Activated naive CD4-positive, alpha-beta T cell treated with Interleukin-2 at 50 U/mL for 16 hours (primary cell): ENCODE measurements at places on chromosomes 3 and 15.

DNA sequence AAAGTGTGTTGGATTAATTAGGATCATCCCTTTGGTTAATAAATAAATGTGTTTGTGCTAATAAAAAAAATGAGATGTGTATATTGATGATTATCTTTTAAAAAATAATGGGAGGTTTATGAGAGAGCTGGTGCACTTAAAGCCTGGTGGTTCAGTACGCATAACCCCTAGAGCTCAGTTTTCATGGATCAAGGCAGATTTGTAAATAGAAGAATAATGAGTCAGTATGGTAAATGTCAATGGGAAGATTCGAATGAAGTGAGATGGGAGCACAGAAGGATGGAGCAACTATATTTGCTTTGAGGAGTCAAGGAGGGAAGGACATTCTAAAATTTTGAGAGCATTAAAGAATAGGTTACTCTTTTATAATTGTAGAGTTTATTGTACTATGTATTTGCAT is 35.4 kb downstream of the AKAP13 start:
- no peak for DNase-seq

GRCh38 chr15:48486228-48486627 is 155.0 kb downstream of the DUT start:
- no peak for DNase-seq

DNA sequence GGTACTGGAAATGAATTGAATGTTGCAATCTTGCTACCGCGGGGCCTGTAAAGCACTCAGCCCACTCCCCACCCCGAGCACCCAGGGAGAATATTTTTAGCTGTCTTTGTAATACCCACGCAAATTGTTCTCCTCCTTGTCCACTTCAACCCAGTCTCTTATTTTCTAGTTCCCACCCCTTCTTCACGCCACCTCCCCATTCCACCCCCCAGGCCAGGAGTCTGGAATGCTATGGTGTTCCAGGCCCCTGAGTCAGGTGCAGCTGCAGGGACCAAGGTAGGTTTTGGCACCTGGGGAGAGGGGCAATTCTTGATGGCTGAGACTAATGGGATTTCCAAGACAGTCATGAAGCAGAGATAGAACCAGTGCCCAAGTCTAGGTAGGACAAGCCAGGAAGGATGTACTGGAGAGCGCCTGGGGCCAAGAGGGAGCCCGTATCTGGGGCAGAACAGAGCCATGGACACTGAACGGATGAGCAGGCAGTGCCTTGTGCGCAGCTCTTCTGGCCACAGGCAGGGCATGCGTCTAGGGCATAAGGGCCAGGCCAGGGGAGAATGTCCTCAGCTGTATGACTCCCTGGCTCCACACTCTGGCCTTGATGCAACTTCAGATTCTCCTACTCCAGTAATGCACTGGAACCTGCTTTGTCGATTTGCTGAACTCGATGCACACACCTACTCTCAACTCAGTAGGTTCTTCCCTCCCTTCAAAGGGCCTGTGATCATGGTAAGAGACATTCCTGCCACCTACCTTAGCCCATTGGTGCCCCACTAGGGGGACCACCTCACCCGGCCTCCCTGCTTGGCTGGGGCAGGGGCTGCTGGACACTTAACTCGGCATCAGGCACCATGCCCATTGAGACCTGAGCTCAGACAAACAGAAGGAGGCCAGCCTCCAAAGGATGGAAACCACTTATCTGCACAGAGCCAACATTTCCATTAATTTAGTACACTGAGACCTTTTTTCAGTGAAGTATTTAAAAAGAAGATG is 34.6 kb upstream of the MAGEF1 start:
- no peak for DNase-seq

- no peak for DNase-seq
Measured at GRCh38 chr3:14699643-14700042, 24.7 kb downstream of the C3orf20 start.

- DNase-seq, result no peak
Measured at GRCh38 chr15:33191591-33191990, 2.9 kb downstream of the FMN1 start.

DNA sequence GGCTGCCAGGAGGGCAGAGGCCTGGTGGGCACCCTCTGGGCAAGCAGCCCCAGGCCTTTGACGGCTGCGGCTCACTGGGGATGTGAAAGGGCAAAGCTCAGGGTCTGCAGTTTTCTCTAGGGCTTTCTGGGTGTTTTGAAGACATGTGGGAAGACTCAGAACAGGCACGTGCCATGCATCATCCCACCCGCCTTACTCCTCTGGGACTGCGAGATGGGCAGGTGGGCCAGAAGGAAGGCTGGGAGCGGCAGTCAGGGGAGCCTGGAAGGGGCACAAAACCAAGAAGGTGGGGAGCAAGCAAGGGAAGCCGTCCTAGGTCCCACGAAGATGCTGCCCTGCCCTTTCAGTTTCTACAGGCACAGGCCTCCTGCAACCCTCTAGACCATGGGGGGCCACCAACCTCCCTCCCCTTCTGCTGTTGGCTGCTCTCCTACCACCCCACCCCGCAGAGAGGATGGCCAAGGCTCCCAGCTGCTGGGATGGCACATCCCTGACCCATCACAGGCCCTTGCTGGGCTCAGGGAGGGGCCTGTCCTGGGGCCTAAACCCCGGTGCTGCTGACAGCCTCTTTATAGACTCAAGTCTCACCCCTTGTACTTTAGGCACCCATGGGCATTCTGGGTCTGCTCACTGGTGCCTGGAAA is 71.8 kb upstream of the CTSH start:
- no peak for DNase-seq

- no peak for DNase-seq
Measured at GRCh38 chr3:54309601-54310000, 187.2 kb downstream of the CACNA2D3 start.

GRCh38 chr3:29430558-29430971 is 149.7 kb downstream of the RBMS3 start:
- no peak for DNase-seq

DNA sequence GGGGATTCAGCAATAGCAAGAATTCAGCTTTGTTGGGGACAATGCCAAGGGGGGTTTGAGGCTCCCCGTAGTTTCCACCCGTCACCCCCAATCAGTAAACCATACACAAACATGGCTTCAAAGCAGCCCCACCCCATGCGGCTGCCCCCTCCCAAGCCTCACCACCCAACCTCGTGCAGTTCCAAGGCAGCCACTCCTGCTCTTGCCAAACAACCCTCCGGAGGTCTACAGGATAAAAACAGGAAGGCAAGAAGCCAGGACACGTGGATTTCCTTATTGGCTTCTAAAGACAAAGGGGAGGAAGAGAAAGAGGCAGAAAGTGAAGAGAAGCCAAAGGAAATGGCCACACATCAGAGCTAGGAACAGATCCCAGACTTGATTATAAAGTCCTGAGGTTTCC is 121.1 kb downstream of the SHQ1 start:
- no peak for DNase-seq

- no peak for DNase-seq
Measured at GRCh38 chr3:31413515-31413914, 119.2 kb upstream of the STT3B start.

DNA sequence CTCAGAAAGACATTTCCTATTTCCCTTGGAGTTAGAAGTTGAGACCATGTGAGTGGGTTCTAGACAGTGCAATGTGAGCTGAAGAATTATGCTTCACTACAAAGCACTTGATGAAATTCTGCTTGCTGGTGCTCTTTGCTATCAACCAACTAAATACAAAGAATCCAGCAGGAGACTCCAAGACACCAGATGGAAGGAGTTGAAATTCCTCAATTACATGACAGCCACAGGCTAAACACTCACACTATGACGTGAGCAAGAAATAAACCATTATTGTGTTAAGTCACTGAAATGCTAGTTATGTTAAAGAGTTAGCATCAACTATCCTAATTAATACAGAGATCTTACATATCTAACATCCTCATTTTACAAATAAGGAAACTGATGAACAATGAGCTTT is 8.2 kb upstream of the MAP4 start:
- DNase-seq, result no peak

DNA sequence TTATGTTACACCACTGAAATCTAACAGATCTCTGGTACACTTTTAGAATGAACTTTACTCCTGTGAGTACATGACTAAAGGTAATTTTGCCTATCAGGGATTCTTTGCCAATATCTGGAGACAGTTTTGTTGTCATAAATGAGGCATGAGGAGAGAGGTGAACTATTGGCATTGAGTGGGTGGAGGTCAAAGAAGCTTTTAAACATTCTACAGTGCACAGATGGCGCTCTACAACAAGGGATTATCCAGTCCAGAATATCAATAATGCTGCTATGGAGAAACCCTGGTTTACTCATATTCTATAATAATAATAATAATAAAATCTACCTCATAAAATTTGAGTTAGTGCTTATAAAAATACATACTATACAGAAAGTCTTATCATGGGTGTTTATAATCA is 702.3 kb downstream of the SI start:
- no peak for DNase-seq

DNA sequence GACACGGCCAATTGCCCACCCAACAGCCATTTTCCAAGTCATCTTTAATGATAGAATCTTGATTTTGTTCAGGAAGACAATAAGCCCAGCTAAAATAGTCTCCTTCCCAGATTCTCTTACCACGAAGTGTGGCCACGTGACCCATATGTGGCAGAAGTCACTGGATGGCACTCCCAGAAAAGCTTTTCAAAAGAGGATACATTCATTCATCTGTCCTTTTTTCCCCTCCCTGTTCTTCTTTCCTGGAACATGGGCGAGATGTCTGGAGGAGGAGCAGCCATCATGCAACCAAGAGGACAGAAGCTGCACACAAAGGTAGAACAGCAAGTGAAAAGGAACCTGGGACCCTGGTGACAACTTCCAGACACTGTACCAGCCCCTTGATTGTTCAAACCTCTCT is 174.7 kb downstream of the UACA start:
- DNase-seq, result no peak

GRCh38 chr3:62558549-62559112 is 185.3 kb upstream of the FEZF2 start:
- DNase-seq, result no peak

DNA sequence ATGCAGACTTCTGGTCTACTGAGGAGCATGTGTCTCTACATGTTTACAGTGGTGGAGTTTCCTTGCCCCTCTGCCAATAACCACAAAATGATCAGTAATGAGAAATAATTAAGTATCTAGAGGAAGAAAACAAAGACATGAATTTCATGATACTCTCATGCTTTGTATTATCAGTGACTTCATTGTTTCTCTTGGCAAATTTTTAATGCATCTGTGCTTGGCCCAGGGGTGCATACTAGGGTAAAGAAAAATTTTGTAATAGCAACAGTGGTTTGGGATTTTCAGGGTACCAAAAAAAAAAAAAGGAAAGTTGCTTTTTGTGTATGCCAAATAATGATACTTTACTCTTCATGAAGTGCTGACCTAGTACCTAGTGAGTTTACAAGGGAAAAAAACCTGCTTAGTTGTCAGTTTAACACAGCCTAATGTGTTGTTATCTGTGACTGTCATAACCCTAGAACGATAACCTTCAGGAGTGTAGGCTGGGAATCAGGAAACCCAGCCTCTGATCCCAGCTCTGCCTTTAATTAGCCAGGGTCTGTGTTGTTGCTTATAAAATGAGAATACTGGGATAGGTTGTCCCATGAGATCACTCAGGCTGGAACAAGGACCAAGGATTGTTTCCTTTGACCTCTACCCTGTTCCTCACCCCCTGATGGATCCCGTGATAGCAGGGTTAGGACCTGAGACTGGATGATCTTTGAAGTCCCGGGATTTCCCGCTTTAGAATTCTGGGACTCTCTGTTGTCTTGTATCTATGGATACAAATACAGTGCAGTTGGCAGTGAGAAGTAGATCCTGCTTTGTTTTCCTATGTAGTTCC is 117.5 kb downstream of the CMSS1 start:
- no peak for DNase-seq

- no peak for DNase-seq
Measured at GRCh38 chr15:87563869-87564268, 692.7 kb downstream of the NTRK3 start.

DNA sequence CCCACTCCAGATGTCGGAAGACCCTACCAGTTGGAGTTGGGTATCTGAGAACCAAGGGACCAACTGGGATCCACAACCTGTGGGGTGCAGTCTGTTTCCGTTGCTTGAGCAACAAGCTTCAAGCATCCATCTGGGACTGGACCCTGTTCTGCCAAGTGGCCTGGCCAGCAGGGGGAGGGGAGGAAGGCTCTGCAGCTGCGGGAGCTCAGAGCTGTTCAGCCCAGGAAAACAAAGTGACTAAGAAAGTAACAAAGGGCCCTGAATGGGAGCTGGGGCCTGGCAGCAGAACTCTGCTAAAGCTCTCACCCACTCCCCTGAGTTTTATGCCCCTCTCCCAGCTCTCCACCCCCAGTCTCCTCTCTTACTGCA is 2.7 kb downstream of the TYRO3 start:
- DNase-seq, result no peak

DNA sequence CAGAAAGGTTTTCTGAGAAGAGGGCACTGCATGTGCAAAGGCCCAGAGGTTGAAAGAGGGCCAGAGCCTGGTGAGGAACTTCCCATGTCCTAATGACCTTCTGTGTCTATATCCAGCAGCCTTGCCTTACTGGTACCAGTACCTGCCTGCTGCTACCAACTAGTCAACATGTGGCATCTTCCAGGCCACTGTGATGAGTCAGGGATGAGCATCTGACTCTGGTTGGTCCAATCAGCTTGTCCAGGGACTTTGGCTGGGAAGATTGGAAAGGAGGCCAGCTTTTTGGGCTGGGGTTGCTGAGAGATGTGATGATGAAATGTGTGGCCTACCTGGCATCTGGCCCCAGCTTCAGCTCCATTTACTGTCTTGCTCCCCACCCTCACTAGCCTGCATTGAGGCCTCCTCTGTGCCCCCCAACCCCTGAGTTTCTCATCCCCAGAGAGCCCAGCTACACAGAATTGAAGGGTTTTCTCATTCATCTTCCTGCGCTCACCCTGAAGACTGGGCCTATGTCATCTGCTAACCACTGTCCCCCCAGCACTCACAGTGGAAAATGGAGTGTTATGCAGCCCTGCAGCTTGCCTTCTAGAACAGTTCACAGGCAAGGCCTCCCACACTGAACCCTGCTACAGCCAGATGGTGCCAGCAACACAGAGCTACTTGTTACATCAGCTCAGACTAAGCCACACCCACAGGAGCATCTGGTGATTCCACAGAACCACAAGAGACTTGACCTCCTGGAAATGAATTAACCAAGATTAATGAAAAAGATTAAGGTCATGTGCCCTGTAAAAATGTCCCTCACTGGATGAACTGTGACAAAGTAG is 1.3 kb upstream of the TWF2 start:
- DNase-seq, result peak; percentile 69

DNA sequence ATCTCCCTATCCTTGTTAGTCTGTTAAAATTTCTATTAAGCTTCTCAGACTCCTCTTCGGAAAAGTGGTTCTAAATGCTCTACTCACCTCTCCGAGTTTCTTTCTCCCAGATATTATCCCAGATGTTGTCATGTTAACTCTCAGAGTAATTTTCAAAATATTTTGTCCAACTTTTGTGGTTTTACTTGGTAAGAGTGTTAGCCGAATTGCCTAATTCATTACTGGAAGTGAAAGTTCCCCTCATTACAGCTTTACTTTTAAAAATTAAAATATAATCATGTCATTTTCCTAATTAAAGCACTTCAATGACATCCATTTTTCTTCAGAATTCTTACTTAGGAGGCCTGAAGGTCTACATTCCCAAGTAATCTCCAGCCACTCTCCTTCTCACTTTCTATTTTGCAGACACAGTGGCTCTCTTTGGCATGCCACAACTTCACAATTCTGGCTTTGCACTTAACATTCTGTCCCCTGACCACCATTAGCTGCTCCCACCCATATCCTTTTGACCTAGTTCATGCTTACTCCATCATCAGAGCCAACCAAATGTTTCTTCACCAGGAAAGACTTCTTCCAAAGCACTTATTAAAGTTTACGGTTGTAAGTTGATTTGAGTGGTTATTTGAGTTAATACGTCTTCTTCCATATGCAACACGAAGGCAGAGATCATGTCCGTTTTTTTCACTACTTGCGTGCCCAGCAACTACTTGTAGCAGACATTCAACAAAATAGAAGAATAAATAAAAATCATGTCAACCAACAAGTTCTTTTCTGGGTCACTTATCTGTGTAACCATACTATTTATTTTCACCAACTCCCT is 10.2 kb upstream of the TIPARP start:
- no peak for DNase-seq
